Right hindlimb (tissue), 1 donor: ENCODE measurements at places on chromosomes 6 and 20.

DNA sequence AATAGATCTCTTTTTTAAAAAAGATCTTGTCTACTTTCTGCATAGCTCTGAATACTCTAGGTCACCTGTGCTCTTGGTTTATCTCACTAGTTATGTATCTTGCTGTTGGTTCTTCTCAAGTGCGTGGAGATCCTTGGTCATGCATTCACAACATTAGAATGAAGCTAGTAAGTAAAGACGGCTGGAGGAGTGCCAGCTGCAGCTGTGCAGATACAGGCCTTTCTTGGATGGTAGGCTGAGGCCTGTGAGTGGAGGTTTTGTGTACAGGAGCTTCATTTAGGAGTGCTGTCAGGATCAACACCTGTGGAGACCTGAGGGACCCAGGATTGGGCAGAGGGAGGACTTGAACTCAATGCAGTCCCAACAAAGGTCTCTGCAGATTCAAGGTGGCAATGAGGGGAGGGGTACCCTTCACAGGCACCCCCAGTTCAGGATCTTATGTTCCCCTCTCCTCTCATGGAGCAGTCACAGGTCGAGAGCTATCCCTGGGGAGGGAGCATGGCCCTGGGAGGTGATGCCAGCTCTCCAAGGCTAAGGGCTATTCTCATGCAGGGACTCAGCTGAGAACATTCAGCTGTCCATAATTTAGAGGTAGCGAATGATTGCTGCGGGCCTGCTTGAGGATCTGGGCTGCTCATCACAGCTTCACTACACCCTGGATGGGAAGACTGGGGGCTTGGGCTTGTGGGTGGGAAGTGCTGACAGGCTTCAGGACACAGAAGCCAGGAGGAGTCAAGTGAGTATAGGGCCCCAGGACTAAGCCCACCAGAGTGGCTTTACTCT, 98.9 kb upstream of the ENPP5 start:
- DNase-seq: peak; percentile 39

- DNase-seq: no peak
Observed at GRCh38 chr6:131366223-131366622, 206.8 kb upstream of the ARG1 start.

- no peak for DNase-seq
Observed at GRCh38 chr20:10705801-10706459, 32.1 kb upstream of the JAG1 start.

DNA sequence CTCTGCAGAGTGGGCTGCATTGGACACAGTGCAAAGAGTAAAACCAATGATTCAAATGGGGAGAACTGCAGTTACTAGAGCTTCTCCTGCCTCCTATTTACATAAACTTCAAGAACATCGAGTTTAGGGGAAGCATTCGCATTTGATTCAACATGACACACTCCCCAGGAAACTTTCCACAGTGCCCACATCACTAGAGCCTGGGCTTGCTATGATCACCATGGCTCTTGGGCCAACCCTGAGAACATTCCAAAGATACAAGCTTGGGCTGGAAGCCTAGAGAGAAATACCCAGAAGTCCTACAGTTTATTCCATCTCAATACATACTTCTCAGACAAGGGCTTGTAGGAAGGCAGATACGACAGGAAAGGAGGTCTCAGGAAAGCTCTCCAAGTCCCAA, 337.9 kb downstream of the CD83 start:
- no peak for DNase-seq

DNA sequence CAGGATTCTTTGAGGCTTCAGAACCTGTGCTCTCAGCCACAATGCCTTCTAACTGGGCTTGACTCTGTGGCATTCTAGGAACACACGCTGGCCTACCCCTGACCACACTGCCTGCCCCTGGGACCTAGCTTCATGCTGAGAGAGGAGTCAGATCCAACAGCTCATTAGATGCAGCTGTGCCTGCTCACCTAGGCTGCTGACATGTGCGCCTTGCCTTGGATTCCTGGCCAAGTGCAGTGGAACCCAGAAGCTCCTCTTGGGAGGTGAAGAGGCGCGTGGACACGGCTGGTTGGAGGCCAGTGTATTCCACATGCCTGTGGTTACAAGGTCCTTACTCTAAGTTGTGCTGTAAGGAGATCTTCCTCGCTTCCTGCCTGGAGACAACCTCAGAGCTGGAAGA, 24.7 kb upstream of the KCNK16 start:
- DNase-seq: no peak

DNA sequence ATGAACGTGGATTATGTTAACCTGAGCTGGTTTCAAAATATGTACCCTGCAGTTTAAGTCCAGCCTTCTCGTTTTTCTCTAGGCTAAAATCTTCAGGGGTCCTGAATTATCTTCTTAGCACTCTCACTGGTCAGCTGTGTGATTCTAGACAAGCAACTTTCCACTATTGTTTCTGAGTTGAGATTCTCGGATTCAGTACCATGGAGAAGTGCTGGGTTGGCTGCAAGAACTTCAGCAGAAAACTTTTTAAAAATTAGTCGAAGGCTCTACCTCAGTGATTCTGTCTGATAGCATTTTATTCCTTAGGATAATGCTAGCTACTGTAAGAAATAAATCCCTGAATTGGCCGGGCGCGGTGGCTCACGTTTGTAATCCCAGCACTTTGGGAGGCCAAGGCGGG, 173.7 kb downstream of the GRM1 start:
- DNase-seq: no peak

DNA sequence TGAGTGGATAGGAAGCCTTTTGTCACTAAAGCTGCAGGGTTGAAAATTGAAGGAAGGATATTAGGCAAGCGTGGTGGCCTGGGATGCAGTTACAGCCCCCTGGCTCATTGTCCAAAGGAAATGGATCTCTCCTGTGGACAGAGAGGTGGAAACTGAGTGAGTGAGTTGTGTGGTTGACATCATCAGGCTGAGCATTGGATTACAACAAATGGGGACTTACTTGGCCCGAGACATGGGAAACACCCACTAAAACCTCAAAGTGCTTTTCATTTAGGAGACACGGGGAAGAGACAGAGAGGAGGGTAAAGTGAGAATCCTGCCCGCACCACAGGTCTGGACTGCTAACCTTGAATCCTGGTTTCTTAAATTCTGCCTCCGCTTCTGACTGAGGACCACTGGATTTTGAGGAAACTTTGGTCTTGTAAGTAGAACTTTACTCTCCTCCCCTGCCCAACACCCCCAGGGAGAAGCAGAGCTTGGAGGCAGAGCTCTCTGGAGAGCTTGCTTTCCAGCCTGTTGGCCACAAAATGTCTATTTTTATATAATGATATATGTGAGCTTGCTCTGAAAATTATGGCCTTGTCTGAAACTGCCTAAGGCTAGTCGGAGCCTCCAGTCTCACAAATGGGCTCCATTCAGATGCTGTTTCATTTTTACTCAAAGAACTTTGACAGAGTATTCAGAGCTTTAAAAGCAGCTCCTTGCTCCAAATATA, at the start of gene PKIG:
TSS of gene PKIG (plus strand) at position 269 of the 715 bp plus-strand sequence. CDS start 31,978 bp downstream, outside the sequence.
- peak; percentile 81 for DNase-seq

DNA sequence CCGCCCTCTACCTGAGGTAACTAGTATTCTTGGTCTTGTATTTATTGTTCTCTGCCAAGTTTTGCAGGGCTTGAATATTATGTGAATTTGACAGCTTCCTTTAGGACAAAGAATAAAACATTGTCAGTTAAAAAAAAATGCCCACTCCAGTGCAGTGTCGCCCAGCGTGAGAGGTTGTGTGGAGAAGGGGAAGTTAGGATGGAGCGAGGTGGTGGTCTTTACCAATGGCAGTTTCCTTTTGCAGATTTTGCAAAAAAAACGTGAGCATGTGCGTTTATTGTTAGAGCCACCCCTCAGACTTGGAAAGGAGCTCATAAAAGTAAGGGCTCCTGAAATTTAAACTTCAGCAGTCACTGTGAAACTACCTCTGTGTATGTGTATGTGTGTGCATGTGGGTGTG, 28.3 kb downstream of the UST start:
- no peak for DNase-seq

GRCh38 chr6:168103050-168103830, 24.2 kb upstream of the FRMD1 start:
- DNase-seq: no peak

- DNase-seq: no peak
Observed at GRCh38 chr6:118933855-118934460, 1.0 kb downstream of the MCM9 start.

DNA sequence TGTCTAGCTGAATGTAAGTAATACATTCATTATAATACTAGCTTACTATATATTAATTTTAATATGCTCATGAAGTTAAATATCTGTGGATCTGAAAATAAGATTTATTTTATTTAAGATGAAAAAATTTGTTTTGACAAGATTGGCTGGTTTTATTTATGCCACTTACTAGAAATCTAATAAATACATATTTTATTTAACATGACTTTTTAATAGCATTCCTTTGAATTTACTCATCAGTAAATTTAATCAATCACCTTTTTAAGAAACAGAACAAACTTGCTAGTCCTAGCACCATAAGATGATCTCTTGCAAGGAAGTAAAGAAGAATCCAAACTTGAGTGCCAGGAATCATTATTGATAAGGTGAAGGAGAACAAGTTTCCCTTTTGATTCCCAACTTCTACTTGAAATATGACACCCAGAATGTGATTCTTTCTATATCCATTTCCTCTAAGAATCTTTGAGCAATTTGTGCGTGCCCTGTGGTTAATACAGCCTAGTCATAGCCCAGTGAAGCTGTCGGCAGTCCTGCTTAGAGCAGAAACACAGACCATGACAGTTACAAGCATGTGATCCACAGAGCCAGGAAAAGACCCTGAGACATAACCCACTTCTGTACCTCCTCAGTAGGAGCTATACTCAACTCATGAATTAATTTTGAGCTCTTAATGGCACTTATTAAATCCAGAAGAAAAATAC, 282.3 kb upstream of the QKI start:
- no peak for DNase-seq

- DNase-seq: no peak
Observed at GRCh38 chr6:166471797-166472260, 89.1 kb upstream of the MPC1 start.

- DNase-seq: no peak
Observed at GRCh38 chr6:116218172-116218633, 35.7 kb downstream of the TSPYL4 start.

DNA sequence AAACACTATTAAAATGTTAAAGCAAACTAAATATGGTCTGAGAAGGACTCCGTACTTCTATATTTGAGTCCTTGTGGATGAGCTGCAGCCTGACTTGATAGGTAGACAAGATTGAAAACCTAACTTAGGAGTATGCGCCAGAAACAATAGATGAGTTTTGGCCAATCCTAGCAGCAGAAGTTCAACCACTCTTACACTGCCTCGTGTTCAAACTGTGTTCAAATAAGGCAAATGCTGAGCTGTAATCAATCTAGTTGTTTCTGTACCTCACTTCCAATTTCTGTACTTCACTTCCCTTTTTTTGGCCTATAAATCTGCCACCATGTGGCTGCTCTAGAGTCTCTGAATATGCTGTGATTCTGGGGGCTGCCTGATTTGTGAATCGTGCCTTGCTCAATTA, 13.2 kb upstream of the SERINC1 start:
- DNase-seq: no peak

GRCh38 chr6:11702089-11702488, 76.5 kb downstream of the ADTRP start:
- no peak for DNase-seq

GRCh38 chr6:144012534-144012933, 4.5 kb upstream of the PLAGL1 start:
- DNase-seq: no peak

DNA sequence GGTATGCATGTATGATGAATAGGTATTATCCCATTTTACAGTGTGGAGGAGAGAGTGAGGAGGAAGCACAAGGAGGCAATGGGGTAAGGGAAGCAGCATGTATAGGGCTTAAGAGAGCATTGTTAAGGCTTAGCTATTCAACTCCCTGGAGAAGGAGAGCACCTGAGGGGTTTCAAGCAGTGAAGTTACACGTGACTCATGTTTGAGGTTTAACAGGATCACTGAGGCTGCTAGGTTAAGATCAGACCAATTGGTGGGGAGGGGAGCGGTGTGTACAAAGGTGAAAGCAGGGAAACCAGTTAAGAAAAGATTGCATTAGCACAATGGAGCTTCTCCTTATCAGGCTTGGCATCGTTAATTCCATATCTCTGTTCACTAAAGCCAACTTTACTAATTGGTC, 64.4 kb upstream of the NHSL1 start:
- DNase-seq: no peak

- no peak for DNase-seq
Observed at GRCh38 chr20:22799687-22800086, 215.3 kb upstream of the FOXA2 start.

- DNase-seq: no peak
Observed at GRCh38 chr6:25137480-25137879, 141.7 kb upstream of the CARMIL1 start.

- no peak for DNase-seq
Observed at GRCh38 chr20:33408716-33409654, 7.7 kb upstream of the CDK5RAP1 start.

GRCh38 chr6:56278171-56278591, 30.8 kb upstream of the COL21A1 start:
- no peak for DNase-seq

- DNase-seq: peak; percentile 57
Observed at GRCh38 chr20:884983-885952, 30.9 kb downstream of the ANGPT4 start.

GRCh38 chr6:130991422-130992137, 71.5 kb downstream of the EPB41L2 start:
- no peak for DNase-seq

- no peak for DNase-seq
Observed at GRCh38 chr6:105902401-105903031, 183.6 kb upstream of the PRDM1 start.

DNA sequence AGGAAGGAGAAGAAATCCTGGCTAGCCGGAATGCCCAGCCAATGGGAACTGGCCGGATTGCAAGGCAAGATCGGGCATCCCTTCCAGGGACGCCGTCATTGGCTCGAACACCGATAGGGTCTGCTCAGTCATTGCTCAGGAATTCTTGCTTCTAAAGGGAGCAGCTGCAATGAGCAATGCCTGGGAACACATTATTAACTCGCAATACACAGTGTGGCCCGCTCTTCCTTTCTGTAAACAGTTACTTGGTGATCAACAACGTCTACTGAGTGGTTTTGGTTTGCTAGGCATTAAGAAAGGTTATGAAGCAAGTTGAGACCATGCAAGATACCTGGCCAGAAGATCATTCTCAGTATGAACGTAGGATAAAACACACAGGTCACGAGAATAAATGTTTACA, 165.4 kb upstream of the CITED2 start:
- DNase-seq: peak; percentile 41

GRCh38 chr20:4109307-4109940, 94.1 kb upstream of the RNF24 start:
- DNase-seq: no peak

- DNase-seq: peak; percentile 19
Observed at GRCh38 chr20:40010483-40010882, 678.6 kb downstream of the MAFB start.

DNA sequence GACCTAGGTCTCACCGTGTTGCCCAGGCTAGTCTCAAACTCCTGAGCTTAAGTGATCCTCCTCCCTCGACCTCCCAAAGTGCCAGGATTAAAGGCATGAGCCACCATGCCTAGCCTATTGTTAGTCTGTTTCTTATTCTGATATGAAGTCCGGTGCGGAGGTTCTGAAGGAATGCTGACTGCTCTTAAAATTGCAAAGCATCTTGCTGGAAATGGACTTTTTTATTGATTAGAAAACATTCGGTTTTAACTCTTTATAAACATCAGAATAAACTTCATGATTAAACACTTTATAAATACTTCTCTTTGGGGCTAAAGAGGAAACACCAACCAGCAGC, 3.2 kb downstream of the TNFAIP3 start:
- no peak for DNase-seq
